ENCODE measurements at places on chromosomes 6 and 20.

DNA sequence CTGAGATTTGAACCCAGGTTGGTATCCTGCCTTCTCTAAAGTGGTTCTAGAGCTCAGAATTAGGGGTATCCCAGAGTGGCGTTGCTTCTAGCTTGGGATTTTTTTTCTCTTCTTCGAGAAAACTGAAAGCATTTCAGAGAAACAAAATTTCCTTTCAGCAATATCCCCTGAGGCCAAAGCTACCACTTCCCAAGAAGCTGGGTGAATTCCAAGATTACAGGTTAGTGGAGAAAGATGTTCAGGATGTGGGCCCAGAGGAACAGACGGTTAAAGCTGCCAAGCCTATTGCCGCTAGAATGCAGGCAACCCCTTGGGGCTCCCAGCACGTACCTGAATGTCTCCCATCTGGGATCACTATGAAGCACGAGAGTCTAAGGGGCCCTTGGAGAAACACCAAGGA is 134.1 kb downstream of the FOXO3 start:
- no peak for DNase-seq

DNA sequence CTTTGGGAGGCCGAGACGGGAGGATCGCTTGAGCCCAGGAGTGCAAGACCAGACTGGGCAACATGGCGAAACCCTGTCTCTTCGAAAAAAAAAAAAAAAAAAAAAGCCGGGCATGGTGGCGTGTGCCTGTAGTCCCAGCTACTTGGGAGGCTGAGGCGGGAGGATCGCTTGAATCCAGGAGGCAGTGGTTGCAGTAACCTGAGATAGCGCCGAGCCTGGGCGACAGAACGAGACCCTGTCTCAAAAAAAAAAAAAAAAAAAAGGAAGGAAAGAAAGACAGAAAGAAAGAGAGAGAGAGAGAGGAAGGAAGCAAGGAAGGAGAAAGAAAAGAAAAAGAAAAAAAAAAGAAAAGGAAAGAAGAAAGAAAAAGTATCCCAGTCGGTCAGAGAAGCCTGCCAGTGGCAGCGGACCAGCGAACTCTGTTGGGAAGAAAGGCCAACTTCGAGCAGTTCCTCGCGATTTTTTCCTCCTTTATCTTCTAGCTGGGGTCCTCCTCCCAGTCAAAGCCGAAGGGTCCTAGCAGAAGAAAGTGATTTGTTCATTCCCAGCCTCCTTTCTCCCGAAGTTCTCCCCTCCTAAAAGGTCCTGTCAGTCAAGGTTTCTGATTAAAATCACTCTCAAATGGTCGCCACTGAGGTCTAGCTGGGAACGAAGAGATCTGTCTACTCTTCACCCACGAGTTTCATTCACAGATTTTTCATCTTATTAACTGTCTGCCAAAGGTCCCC is 2.4 kb upstream of the SYCP2L start:
- DNase-seq, result no peak

- DNase-seq, result no peak
Observed at GRCh38 chr20:58626051-58626450, 25.0 kb upstream of the STX16 start.

DNA sequence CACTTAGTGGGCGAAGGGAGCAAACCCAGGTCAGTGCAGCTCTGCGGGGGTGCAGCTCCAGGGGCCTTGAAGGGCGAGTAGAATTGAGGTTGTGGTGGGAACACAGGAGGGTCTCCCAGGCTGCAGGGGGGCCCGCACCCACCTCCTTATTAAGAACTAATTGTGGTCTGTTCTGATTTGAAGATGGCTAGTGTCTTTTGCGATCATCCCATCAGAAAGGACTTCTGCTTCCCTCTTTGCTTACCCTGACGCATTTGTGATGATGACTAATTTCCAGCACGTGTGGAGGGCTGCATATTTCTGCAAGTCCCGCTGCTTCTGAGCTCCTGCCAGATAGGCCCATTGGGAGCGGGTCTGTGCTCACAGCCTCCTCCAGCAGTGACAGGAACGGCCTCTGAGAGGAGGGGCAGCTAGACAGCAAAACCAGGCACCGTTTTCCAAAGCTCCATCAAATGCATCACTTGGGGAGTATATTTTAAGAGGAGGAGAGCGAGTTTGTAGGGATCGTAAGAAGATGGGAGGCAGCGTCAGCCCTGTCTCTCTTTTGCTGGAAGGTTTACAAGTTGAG is 268.9 kb downstream of the CDH4 start:
- no peak for DNase-seq

- no peak for DNase-seq
Observed at GRCh38 chr6:3664625-3665041, 86.9 kb downstream of the PXDC1 start.

DNA sequence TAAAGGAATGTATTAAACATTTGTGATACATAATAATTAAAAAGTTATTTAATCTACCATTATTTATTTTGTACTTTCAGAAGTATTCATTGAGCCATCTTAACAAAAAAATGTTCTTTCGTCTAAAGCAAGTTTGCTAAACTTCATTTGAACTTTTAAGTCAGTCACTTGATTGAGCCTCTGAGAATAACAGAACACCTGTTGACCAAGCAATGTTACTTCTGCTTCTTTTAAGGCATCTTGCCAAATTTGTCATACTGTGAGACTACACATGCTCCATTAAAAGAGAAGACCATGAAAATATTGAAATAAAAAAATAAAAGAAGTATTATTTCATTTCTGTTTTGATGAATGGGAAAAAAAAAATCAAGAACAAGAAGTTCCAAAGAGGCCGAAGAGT is 141.8 kb upstream of the BMP5 start:
- no peak for DNase-seq

- no peak for DNase-seq
Observed at GRCh38 chr20:3875378-3875974, 13.7 kb upstream of the PANK2 start.

- DNase-seq, result no peak
Observed at GRCh38 chr6:1616701-1617463, 7.2 kb downstream of the FOXC1 start.

DNA sequence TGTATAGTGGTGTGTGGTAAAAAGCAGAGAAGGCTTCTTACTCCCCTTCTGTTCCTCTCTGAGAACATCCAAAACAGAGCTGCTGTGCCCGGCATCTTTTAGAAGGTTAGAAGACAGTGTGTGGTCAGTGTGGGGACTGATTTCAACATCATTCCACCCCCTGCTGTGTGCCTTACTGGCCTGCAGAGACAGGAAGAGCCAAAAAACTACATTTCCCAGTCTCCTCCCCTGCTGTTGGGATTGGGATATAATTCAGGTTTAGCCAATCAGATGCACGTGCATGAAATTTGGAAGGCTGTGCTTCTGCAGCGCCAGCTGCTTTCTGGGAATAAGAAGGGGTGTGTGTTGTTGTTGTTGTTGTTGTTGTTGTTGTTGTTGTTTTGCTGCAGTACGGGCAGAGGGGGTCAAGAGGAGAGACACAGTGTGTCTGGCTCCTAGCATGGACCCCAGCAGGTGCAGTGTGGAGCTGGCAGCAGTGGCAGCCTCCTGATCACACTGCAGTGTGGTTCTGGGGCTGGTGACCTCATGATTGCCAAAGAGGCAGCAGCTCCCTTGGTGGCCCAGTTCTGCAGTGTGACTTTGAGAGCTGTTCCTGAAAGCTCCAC is 74.7 kb downstream of the MRPL14 start:
- no peak for DNase-seq

- no peak for DNase-seq
Observed at GRCh38 chr6:83307849-83308248, 114.7 kb downstream of the RWDD2A start.

DNA sequence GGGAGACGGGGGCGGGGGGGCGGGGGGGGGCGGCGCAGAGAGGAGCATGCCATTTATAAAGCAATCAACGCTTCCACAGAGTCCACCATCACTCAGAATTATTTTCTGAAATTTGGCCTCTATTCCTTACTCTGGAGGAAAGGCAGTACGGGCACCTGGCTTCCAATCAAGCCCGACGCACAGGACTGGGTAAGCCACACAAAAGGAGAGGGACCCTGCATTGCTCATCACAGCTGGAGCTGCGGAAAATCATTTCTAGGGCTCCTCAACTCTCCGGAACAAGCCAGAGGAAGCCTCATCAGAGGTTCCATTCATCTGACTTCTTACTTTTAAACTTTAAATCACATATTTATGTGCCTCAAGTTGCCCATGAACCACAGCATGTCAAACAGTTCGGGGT is 55.9 kb downstream of the TTI1 start:
- no peak for DNase-seq

DNA sequence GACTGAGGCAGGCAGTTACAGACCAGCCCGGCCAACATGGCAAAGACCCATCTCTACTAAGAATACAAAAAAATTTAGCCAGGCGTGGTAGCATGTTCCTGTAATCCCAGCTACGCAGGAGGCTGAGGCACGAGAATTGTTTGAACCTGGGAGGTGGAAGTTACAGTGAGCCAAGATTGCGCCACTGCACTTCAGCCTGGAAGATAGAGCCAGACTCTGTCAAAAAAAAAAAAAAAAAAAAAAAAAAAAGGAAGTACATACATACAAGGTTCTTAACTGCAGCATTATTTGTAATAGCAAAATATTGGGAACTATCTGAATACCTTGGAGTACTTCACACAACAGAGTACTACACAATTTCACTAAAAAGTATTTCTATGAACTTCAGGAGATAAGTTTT is 183.5 kb upstream of the OLIG3 start:
- DNase-seq, result no peak

- DNase-seq, result no peak
Observed at GRCh38 chr6:169069356-169069755, 184.3 kb downstream of the THBS2 start.

GRCh38 chr6:108455688-108456087 is 105.0 kb upstream of the FOXO3 start:
- no peak for DNase-seq

DNA sequence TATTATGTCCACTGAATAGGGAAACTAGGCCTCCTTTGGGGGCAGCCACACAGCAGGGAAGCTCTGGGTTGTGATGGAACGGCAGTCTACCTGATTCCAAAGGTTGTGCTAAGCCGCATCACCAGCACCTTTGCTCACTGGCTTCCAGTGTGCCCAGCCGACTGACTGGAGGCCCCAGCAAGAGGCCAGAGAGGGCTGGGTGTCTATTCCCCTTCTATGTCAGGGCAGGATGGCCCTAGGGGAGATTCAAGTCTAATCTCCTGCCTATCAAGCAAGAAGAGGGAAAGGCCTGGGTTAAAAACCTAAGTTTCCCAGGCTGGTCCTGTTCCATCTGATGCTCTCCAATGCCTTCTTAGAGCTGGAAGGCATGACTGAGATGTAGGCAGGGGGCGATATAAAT is 53.6 kb downstream of the JPH2 start:
- no peak for DNase-seq

DNA sequence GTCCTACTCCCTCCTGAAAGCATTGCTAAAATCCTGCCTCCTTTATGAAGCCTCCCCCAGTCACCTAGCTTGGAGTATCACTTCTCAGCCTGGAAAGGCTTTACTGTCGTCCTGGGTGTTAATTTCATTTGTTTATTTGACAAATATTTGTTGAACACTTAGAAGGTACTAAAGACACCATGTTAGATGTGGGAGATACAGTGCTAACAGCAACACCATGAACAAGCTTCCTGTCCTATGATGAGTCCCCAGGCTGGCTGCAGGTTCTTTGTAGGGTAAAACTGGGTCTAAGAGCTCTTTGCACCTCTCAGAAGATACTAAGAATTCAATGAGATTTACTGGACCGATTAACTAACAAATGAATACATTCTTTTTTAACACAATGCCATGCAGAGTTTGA is 109.2 kb upstream of the TMEM170B start:
- DNase-seq, result no peak

DNA sequence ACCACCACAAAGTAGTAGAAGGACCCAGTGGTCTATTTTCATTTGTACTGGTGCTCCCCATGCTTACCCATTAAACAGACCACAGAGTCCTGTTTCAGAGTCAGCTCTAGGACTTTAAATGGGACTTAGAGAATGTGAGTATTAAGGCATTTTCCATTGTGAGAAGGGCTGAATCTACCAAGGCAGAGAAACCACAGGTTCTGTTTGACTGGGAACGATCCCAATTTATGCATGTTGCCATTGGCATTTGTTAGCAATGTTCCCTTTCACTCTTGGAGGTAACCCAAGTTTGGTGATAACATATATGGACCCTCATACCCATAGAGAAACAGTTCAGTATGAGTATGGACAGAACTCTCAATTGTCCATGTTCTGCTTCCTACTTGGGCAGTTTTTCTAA is 672.8 kb downstream of the KIF16B start:
- DNase-seq, result no peak

- no peak for DNase-seq
Observed at GRCh38 chr6:138592749-138593123, 93.4 kb upstream of the NHSL1 start.

DNA sequence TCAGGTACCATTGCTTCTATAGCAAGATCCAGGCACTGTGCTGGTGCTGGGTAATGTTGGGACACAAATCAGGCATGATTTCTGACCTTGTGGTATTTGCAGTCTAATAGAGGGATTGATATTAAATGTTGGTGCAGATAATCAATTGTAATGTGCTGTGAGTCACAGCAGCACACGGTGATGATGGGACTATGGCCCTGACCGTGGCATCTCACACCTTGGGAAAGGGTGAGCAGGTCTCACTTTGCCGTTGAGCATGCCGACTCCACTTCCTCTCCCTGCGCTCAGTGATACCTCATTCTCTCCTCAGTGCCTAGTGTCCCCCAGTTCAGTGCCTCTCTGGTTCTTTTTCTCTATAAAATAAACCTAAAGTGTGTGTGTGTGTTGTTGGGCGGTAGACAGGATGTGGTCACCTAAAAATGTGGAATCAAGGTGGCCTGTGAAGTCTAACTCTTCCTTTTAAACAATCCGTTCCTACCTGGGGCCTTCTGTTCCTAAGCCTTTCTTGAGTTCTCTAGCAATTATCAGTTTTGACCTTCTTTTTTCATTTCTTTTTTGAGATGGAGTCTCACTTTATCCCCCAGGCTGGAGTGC is 188.5 kb downstream of the REV3L start:
- DNase-seq, result no peak

- DNase-seq, result no peak
Observed at GRCh38 chr20:49752201-49752903, 38.7 kb upstream of the B4GALT5 start.

DNA sequence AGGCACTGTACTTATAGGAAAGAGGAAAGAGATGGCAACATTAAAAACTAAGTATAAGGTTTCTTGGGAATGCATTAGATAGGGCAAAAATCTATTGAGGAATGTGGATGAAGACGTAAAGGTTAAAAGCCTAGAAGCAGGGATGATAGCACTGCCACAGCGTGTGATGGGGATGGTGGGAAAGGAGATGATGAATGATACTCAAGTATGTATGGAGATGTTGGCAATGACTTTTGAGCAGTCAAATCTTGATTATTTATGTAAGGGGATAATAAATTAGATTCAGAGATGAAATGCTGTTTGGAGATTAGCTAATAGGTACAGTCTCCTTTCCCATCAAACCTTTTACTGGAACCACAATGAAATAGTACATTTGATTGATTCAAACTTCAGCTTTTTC is 432.8 kb downstream of the GRIK2 start:
- DNase-seq, result no peak

All from stimulated activated CD4-positive, alpha-beta T cell treated with anti-CD3 and anti-CD28 coated beads, Interleukin-2, amount 100 ng/mL, for 24 hours (primary cell).